ENCODE measurements at places on chromosomes 16 and 17.
A peak's percentile ranks its signal among the peaks of the same experiment; 100 is the strongest.

- DNase-seq: no peak
Observed at GRCh38 chr16:2085669-2086068, 37.9 kb downstream of the TSC2 start.

GRCh38 chr17:42282478-42283080 is 5.7 kb upstream of the STAT5A start:
- DNase-seq: no peak

DNA sequence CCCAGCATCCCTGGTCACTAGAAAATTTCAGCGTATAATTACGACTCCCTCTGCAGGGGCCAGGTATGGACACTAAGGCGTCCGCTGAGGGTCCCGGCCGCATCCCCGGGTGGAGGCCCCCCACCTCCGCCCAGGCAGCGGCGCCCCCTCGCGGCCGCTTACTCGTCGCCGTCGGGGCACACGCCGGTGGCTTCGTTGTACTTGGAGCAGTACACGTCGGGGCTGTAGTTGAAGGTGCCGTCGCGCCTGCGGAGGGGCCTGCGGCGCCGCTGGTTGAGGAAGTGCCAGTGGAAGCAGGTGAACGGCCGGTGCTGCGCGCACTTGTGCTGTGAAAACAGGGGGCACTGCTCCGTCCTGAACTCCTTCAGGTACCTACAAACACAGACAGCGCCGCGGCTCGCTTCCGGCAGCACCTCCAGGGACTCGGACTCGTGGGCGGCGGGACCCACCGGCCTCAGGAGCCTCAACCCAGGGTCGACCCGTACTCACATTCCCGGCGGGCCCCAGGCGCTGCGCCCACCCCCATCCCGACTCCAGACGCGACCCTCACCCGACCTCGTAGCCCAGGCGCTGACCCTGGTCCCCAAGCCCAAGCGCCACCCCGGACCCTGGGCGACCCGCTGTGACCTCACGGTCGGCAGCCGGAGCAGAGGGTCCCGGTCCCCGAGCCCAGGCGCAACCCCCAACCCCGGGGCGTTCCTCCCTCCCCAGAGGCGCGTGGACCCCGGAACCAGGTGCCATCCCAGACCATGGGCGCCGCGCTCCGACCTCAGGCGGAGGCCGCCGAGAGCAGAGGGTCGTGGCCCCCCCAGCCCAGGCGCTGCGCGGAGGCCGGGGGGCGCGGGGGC is 596 bp downstream of the UNKL start:
- DNase-seq: peak; percentile 69

- DNase-seq: no peak
Observed at GRCh38 chr16:65697065-65697464, 575.2 kb upstream of the CDH11 start.

GRCh38 chr17:8887834-8888703 is 20.6 kb upstream of the PIK3R6 start:
- DNase-seq: no peak
